ENCODE measurements at places on chromosomes 7 and 10. TPM values are rescaled to one million over a fixed set of nuclear protein-coding genes. Genes with fewer than 3 reads are reported as not detected.

- peak; percentile 76 for DNase-seq
These were observed 447.6 kb upstream of the NPVF start for GRCh38 chr7:25675789-25676474.

DNA sequence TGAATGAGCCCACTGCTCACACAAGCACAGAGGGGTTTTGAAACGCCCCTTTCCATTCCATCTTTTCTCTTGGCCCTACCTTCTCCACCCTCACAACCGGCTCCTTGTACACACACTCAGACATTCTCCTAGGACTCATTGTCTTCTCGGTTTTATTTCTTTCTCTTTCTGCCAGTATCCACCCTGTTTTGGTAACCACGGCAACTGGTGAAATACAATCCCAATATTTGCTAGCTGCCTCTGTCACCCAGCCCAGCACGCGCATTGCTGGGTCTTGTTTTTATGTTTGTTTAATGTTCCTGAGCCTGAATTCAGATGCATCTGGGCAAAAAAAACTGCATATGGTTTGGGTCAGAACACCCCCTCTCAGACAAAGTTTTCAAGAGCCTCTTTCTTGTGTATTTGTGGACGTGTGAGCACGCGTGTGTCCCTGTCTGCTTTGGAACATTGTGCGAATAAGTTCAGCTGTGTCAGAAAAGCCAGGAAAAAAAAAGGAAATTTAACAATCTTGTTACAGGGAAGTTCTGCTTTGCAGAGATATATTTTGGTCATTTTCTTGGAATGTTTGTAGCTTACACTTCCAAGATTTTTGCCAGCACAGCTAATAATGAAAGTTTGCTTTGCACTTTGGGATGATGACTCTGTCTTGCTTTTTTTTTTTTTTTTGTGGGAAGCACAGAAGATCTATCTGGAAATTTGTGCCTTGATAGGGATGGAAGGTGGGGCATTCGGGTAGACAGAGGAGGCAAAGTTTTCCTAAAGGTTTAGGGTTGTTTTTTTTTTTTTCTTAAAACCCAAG lies 225.9 kb downstream of the TRIL start:
- DNase-seq = peak; percentile 72

GRCh38 chr10:69100136-69100872 lies 12.4 kb downstream of the SRGN start:
- DNase-seq = no peak

DNA sequence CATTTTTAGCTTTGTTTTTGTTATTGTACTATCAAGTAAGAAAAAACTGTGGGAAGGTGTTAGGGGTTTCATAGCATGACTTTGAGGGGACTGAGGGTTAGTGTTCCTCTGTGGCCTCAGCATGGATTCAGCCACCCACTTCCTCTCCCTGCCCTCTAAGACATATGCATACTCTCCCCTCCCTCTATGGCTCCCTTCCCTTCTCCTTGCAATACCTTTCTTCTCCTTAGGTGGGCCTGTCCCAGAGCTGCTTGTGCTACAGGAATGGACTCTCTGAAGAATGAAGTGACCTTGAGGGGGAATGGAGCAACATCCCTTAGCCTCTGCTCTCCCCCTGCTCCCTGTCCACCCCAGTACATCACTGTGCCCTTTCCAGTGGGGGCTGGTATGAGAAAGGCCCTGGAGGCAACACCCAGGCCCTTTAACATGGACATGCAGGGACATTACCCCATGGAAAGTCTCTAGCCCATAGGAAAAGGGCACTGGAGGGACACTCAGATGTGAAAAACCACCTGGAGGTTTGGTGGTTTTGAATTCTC lies 22.4 kb downstream of the CDH23 start:
- DNase-seq = no peak

- no peak for DNase-seq
These were observed 17.0 kb upstream of the NUP42 start for GRCh38 chr7:23164846-23165245.

DNA sequence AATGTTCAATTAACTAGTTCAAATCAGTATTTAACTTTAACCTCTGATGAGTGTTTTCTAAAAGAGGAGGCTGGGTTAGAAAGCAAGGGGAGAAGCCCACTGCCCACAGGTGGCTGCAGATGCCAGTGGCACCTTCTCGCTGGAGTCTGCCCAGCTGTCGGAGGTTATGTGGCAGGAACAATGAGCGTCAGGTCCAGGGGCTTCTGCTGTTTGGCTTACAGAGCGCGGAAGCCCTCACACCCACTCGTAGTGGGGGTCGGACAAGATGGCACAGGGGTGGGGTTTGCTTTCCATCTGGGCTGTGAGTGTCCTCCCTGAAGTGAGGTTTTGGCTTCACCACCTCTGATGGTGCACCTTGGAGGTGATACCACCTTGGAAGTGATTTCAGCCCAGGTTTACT lies 8.5 kb downstream of the DYNC2I1 start:
- DNase-seq = no peak

DNA sequence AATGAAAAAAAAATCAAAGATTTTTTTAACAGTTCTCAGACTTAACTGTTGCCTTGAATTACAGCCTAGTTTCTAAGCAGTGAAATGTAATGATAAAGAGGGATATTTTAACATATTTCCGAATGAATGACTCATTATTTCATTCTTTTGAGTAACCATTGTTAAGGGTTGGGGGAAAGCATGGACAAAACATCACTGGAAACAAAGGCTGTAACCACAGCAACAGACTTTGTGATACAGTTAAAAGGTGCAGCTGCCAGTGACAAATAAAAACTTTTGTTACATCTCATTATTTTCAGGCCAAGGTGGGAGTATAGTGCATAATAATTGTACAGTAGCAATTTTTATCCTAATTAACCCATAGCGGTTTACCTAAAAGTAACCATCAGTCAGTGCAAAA lies 172.6 kb downstream of the LRRTM3 start:
- no peak for DNase-seq

DNA sequence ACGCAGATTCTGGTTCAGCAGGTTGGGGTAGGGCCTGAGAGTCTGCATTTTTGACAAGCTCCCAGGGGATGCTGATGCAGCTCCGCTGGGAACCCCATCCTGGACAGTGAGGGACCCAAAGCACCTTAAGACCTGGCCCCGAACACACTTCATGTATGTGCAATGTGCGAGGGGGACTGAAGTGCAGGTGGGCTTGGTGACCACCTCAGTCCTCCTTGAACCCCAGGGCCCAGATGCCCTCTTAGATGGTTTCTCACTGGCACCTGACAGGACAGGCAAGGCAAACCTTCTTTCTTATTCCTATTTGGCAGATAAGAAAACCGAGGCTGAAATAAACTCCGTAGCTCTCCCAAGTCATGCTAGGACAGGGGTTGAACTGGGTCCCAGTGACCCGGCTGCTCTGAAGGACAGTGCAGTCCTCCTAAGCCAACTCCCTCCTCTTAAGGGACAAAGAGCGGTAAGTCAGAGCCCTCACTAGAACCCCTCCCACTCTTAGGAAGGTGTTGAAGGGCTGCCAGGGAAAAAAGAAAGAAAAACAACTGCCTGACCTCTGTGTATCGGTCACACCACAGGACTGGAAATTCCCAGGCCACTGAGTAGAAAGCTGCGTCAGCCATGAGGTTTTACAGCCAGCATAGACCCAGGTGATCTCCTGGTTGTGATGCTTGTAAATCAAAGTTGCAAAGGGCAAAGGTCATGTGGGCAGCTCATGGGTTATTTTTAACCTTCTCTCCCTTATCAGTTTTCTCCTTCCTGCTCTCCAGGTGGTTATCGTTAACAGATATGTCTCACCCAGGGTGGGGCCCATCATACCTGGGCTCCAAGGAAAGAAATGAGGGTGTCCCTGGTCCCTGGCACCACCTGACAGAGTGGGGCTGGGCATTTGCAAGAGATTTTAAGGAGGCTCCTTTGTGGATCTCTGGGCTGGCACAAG lies 90.9 kb upstream of the SMNDC1 start:
- DNase-seq = no peak

DNA sequence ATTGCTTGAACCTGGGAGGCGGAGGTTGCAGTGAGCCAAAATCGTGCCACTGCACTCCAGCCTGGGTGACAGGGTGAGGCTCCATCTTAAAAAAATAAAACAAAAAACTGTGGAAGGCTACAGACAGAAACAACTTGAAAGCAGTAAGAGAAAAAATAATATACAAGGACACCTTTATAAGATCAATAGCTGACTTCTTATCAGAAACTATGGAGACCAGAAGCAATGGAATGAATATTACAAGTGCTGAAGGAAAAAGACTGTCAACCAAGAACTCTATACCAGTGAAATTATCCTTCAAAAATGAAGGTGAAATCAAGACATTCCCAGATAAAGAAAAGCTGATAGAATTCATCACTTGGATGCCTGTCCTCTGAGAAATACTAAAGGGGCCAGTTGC lies 49.0 kb downstream of the RBAK start:
- no peak for DNase-seq

DNA sequence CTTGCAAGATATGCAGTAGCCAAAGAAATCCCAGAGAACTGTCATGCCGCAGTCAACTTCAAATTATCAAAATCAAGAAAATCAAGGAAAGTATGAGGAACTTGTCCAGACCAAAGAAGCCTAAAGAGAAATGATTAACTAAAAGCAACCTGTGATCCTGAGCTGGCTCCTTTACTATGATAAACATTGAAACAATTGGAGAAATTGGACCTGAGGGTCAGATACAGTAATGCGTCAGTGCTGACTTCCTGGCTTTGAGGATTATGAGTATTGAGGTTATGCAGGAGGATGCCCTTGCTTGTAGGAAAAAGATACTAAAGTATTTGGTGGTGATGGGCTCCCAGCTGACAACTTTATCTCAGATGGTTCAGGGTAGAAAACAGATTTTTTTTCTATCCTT lies 324.7 kb upstream of the AKR1E2 start:
- DNase-seq = no peak

GRCh38 chr10:65312876-65313275 lies 1613.0 kb upstream of the LRRTM3 start:
- DNase-seq = no peak

- peak; percentile 96 for DNase-seq
These were observed 38.5 kb upstream of the MKRN1 start for GRCh38 chr7:140517546-140518369.

NAT16 gene
- polyA plus RNA-seq = not detected

GALNT17 gene
- 7.8 TPM for polyA plus RNA-seq

TECPR1 gene
- 10.5 TPM for polyA plus RNA-seq

SLC26A3 gene
- polyA plus RNA-seq = 0.07 TPM

IRF5 gene
- 1.6 TPM for polyA plus RNA-seq

DPYSL4 gene
- 11.0 TPM for polyA plus RNA-seq

ABCB4 gene
- 5.4 TPM for polyA plus RNA-seq

Measured in right cardiac atrium (tissue), 5 donors.